Left renal cortex interstitium (tissue), 4 donors: ENCODE measurements at places on chromosomes 16 and 17. TPM values are rescaled to one million over a fixed set of nuclear protein-coding genes. Genes with fewer than 3 reads are reported as not detected.

- no peak for DNase-seq
These were observed 11.4 kb upstream of the TCAP start for GRCh38 chr17:39653662-39654331.

- no peak for DNase-seq
These were observed 127.0 kb upstream of the HAS3 start for GRCh38 chr16:68978303-68978954.

Gene VTN
- 21.6 TPM for polyA plus RNA-seq

- DNase-seq = no peak
These were observed 5.4 kb upstream of the SLC5A2 start for GRCh38 chr16:31477220-31478216.

Gene FOXO3B
- 8.1 TPM for polyA plus RNA-seq

DNA sequence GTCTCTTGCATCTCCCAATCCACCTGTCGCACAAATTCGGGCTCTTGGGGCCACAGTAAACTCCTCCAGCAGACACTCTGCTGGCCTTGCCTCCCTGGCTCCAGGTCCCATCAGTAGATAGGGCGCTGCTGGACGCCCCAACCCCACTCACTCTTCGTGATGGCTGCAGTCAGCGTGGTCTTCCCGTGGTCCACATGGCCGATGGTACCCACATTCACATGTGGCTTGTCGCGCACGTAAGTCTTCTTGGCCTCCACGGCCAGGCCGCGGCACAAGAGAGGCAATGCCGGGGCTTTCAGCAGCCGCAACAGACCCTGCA lies 428 bp downstream of the TUFM start:
- no peak for DNase-seq

Gene CA4
- 47.5 TPM for polyA plus RNA-seq

Gene RCVRN
- polyA plus RNA-seq = 0.14 TPM

Gene CSH2
- polyA plus RNA-seq = not detected

Gene TIGD7
- 14.2 TPM for polyA plus RNA-seq

Gene CDK5RAP3
- polyA plus RNA-seq = 126 TPM

GRCh38 chr17:82101767-82102679 lies 4.0 kb upstream of the FASN start:
- no peak for DNase-seq

- DNase-seq = no peak
These were observed 4.0 kb upstream of the FA2H start for GRCh38 chr16:74778646-74779045.

Gene RHBDF1
- 20.0 TPM for polyA plus RNA-seq

GRCh38 chr17:49944273-49944870 lies 24.6 kb upstream of the DLX4 start:
- no peak for DNase-seq

DNA sequence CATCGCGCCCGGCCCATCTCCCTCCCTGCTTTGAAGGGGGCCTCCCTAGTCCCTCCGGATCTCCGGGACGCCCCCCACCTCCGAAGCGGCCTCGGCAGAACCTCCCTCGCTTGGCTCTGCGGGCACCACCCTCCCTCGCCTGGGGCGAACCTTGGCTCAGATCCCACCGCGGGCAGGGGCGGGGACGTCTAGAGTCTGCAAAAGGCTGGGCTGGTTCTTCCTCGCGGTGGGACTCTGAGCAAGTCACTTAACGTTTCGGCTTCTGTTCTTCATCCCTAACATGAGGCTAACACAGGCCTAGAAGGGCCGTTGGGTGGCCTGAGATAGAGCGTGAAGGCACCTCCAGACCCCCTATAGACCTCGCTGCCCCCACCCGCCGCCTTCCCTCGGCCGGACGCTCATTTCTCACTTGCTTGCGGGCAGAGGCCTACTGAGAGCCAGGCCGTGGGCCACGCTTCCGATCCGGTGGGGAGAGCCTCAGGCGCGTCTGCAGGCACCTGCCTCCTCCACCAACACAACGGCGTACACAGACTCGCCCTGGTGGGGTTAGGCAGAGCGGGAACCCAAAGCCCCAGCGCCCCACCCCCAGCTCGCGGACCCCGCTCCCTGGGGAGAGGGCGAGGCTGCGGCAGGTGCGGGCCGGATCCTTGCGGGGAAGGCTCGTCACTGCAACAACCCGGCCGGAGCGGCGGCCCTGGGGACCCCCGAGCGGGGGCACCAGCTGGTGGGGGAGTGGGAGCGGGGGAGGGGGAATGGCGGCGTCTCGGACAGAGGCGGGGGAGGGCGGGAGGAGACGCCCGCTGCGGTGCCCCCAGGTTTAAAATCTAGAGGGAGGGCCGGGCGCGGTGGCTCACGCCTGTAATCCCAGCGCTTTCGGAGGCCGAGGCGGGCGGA lies 5.4 kb downstream of the MYO1C start:
- no peak for DNase-seq

DNA sequence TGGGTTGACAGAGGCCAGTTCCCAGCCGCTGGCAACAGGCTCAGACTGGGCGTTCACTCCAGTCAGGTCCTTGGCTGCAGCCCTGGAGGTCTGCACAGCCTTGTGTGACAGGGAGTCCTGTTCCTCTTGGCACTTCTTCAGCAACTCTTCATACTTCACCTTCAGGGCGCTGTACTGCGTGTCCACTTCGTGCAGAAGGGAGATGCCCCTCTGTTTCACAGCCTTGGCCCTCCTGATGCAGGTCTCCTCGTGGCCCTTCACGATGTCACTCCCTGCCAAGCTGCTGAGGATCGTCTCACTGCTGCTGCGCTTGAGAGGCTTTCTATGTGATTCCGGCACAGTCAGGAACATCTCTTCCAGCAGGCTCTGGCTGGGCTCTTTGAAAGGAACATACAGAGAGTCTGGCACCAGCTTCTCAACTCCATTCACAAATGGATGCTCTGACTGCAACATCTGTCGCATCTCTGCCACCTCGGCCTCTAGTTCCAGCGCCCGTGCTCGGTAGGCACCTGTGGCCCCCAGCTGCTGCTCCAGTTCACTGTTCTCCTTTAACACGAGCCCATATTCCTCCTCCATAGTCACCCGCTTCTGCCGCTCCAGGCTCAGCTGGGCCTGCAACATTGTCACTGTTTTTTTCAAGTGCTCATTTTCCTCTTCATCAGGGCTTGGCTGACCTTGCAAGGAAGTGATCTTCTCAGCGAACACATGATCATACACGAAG lies 27.2 kb downstream of the CDR2 start:
- no peak for DNase-seq

DNA sequence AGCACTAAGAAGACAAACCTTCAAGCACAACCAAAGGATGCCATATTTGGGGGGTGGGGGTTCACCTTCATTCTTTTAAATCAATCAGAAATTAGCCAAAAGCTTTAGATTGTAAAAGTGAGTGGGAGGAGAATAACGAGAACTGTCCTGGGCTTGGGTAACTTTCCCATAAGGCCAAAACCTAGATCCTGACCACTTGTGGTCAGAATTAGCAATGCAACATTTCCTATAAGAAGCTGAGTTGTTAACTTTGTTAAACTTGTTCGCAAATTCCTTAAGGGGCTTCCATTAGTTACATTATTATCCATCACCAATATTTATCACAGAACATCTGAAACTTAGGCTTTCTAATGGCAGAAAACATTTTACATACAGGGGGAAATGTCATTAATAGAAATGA lies 25.1 kb downstream of the STAT5B start:
- no peak for DNase-seq

Gene LDHD
- 6.0 TPM for polyA plus RNA-seq

Gene STAC2
- polyA plus RNA-seq = 5.2 TPM

GRCh38 chr17:22337467-22337866 lies 645.1 kb downstream of the KCNJ18 start:
- DNase-seq = no peak

Gene ALOX15
- polyA plus RNA-seq = 0.56 TPM

Gene TNK1
- 5.4 TPM for polyA plus RNA-seq

Gene SBK1
- polyA plus RNA-seq = 22.8 TPM

DNA sequence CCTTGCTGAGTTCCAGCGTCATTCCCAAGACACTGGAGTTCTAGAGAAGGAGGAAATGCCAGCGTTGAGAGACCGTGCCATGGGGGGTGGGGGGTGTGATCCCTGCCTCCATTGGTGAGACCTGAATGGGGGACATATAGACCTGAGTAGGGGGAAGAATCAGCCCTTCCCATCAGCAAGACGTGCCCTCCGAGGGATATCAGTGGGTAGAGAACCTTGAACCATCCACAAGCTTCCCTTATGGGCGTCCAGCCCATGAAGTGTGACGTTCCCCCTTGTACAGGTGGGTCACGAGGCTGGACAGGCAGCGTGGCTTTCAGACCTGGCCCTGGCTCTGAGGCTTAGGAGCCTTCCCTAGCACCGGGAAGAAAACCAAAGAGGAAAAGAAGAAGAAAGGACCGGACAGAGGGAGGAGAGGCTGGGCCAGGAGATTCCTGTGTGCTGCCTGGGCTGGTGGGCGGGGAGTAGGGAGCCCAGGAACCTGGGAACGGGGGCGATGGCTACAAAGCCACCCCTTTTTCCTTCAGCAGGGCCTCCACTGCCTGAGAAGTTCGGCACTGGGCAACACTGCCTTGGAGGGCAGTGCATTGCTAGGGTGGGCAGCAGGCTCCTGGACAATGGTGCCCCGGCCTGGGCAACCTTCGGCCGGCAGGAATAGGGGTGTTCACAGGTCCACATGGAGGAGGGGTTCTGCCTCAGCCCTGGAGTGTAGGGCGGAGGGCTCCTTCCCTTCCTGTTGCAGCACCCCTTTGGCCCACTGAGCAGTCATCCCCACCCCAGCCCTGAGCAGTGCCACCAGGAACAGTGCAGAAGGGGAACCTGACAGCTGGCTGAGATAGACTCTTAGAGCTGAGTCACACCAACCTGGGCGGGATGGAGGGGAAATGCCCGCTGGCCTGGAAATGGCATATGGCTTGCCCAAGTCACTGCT lies 7.2 kb downstream of the RAB11FIP4 start:
- DNase-seq = no peak
